ENCODE measurements at places on chromosomes 4 and X.

DNA sequence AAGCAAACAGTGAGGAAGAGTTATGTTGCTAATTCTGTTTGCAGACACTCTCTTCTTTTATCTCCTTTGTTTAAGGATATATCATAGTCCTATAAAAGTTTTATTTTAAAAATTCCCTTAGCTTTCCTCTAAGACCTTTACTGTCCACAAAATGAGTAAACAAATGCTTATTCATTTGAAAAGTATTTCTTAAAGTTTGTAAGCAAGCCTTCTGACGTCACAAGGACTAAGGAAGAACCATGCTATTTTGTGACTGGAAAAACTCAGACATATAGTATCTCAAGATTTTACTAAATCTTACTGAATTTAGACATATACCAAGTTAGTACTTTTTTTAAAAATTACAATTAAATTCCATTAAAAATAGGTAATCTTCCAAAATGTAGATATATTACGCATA is 5.2 kb upstream of the RBMXL3 start:
- DNase-seq = no peak

- DNase-seq = no peak
These were observed 140.7 kb downstream of the RPS6KA6 start for GRCh38 chrX:84047339-84047738.

- DNase-seq = no peak
These were observed 241.4 kb upstream of the PGRMC2 start for GRCh38 chr4:128528793-128529553.

- no peak for DNase-seq
These were observed 54.4 kb downstream of the MRPL1 start for GRCh38 chr4:77917075-77917474.

- DNase-seq = no peak
These were observed 36.9 kb upstream of the XIAP start for GRCh38 chrX:123822965-123823364.

- no peak for DNase-seq
These were observed 6.5 kb upstream of the STBD1 start for GRCh38 chr4:76300012-76300411.

- DNase-seq = no peak
These were observed 93.8 kb downstream of the C4orf51 start for GRCh38 chr4:145773581-145774234.

All from T-helper 17 cell (primary cell).